ENCODE measurements at places on chromosomes 3 and 15. TPM values are rescaled to one million over a fixed set of nuclear protein-coding genes. Genes with fewer than 3 reads are reported as not detected.

GRCh38 chr3:7854266-7854665 lies 647.4 kb upstream of the LMCD1 start:
- DNase-seq, result no peak

- DNase-seq, result peak; percentile 34
Observed at GRCh38 chr3:105526360-105527111, 159.8 kb downstream of the ALCAM start.

DNA sequence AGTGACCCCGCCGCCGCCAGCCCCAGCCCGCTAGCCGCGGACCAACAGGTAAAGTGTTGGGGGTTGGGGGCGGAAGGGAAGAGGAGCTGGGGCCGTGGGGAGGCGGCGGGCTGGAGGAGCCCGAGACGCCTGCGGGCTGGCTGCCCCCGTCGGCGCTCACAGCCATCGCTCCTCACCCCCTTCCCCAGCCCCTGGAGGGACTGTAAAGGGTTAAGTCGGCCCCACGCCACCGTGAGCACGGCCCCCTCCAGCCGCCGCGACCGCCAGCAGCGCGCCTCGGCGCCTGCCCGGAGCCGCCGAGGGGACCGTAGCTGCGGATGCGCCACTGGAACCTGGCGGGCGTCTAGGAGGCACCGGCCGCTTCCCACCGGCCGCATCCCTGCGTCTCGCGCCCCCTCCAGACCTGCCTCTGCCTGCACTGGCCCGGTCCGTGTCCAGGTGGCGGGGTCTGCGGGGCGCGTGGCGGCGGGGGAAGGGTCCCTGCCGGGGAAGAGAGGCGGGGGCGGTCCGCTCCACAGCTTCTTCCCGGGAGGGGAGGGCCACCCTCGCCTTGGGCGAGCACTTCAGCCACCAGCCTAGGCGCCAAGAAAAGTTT lies 522 bp downstream of the MED12L start:
- no peak for DNase-seq

- no peak for DNase-seq
Observed at GRCh38 chr3:180764481-180764880, 85.2 kb upstream of the CCDC39 start.

GRCh38 chr15:41634072-41634626 lies 26.1 kb upstream of the MGA start:
- DNase-seq, result no peak

DNA sequence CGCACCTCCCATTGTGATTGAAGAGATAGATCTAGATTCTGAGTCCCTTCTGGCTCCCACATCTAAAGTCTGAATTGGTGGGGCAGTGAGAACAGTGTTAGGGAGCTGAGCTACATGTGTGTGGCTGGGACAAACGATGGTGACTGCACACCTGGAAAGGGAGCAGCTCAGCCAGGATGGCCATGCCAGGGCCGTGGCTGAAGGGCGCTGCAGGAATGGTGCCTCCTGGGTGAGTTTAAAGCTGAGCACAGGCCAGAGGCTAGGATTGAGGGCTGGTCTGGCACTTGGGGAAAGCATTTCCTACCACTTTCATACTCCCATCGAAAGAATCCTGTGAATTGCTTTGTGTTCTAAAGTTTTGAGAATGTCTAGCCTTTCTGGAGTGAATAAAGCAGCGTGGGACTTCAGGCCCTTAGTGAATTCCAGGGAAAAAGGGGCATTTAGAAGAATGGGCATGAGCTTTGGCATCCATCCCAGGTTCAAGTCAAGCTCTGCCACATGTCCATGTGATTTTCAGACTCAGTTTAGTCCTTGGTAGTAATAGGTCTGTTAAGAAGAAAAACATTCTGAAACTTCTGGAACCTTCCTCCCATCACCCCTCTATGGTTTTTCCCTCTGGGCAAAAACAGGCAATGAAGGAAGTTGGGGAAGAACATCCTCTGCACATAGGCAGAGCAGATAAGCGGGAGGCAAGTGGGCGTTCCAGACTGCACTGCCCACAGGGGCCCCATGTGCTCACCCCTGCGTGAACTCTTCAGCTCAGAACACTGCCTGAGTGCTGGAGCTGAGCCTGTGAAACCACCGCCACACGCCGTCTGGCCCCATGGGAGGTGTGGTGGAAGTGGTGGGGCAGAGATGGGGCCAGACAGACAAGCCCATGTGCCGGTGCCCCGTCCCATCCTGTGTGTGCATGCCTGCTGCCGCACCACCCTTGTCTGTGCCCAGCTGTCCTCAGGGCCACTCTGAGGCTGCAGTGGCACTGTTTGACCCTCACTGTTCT lies 12.9 kb upstream of the CPNE9 start:
- DNase-seq, result no peak

GRCh38 chr3:33886015-33886414 lies 87.6 kb downstream of the PDCD6IP start:
- DNase-seq, result peak; percentile 7

DNA sequence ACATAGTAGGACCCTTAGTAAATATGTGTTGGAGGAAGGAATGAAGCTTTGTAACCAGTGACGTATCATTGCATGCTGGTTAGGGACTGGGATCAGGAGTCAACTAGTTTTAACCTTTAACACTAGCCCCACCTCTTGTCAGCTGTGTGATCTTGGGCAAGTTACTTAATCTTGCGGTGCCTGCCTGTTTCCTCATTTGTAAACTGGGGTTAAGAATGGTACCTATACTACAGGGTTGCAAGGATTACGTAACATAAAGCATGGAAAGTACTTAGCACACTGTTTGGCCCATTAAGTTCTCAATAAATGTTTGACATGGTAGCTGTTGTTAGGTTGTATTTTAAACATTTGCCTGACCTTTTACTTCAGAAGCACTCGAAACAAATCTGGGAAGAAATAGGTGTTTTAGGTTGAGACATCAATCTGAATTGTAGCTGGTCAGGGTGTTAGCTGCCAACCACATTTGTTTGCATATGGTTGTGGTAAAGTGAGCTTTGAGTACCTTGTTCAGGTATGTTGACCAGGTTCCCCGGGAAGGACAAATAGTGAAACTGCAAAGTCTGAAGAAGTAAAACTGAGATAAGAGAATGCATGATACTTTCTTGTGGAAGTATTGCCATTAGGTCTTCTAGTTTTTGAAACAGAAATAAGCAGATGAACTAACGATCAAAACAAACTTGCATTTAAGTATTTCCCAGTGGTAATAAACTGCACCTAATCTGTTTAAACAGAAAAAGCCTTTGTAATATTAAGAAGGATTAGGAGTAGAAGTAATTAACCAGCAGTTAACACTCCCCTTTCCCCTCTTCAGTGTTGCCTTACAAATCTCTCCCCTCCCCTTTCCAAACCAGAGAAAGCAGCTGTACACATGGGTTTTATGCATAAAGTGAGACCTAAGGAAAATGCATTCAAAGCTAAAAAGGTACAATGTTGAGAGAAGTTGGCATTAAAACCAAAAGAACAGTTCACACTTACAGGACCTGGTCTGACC lies 25.8 kb upstream of the SCAANT1 start:
- no peak for DNase-seq

DNA sequence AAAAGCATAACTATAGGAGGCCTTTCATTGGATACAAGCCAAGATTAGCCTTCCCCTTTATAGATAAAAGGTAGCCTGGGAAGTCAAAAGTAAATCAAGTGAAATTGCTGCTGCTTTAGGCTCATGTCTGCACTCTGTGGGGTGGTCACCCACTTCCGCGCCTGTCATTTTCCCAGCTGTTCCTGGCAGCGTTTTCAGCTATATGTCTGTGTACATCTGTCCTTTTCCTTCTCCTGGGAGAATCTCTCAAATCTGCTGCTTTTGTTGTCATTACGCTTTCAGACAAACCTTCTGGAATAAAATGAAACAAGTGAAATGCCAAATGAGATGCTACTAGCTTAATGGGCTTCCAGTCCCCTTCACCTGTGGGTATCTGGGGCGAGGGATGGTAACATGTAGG lies 211.8 kb downstream of the MCTP2 start:
- DNase-seq, result no peak

GRCh38 chr3:181906338-181906737 lies 194.6 kb downstream of the SOX2 start:
- no peak for DNase-seq

The CIP2A gene
- total RNA-seq, result 75.9 TPM

The LRRK1 gene
- total RNA-seq, result 5.3 TPM

The SELENOK gene
- total RNA-seq, result 52.5 TPM

The SYNPR gene
- total RNA-seq, result not detected

The EBLN2 gene
- total RNA-seq, result 0.41 TPM

The SEMA7A gene
- 14.3 TPM for total RNA-seq

The PEX11A gene
- 7.2 TPM for total RNA-seq

The ADAMTS17 gene
- total RNA-seq, result not detected

Measured in A172 (cell line).